ENCODE measurements at places on chromosomes 6 and 20.

- DNase-seq = no peak
These were observed 94.7 kb upstream of the NFATC2 start for GRCh38 chr20:51637241-51637640.

GRCh38 chr20:22452442-22453011 lies 131.8 kb downstream of the FOXA2 start:
- no peak for DNase-seq

GRCh38 chr20:20321134-20321533 lies 46.8 kb upstream of the INSM1 start:
- no peak for DNase-seq

DNA sequence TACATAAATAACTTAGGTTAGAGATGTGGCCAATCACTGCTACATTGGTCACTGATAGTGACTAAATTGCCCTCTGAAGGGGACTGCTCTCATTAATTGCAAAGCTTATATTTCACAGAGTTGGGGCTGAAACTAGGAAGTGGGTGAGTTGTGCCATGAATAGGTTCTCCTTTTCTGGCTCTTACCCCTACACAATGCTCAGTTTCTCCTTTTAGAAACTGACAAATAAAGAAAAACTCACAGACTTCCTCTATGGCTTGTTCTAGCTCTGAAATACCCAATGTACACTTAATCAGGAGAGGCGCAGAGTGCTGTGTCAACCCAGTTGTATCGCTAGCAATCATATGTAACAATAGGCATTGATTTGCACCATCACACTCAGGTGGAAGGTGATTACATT lies 41.2 kb upstream of the PROKR2 start:
- no peak for DNase-seq

DNA sequence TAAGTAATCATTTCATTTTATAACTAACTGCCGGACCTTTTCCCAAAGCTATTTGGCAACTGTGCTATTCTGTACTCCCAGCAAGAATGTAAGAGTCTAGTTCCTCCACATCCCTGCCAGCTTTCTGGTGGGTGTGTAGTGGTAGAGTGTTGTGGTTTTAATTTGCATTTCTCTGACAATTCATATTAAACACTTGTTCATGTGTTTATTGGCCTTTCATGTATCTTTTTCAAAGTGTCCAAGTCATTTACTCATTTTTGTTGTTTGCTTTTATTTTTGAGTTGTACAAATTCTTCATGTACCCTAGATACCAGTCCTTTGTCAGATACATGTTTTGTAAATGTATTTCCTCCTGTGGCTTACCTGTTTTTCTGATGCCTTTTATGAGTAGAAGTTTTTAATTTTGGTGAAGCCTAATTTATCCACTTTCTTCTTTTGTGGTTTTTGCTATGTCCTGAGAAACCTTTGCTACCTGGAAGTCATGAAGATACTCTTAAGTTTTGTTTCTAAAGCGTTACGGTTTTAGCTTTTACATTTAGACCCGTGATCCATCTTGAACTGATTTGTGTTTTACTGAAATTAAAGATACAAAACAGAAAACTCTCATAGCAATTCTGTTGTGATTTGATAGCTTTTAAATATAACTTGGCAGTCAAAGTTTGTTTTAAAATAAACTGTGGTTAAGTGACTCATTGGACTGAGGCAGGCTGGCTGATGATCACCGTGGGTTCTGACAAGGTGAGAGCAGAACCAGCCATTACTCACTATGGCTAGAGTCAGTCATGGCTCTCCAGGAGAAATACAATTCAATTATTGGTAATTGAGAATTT lies 8.0 kb downstream of the MYLIP start:
- no peak for DNase-seq

DNA sequence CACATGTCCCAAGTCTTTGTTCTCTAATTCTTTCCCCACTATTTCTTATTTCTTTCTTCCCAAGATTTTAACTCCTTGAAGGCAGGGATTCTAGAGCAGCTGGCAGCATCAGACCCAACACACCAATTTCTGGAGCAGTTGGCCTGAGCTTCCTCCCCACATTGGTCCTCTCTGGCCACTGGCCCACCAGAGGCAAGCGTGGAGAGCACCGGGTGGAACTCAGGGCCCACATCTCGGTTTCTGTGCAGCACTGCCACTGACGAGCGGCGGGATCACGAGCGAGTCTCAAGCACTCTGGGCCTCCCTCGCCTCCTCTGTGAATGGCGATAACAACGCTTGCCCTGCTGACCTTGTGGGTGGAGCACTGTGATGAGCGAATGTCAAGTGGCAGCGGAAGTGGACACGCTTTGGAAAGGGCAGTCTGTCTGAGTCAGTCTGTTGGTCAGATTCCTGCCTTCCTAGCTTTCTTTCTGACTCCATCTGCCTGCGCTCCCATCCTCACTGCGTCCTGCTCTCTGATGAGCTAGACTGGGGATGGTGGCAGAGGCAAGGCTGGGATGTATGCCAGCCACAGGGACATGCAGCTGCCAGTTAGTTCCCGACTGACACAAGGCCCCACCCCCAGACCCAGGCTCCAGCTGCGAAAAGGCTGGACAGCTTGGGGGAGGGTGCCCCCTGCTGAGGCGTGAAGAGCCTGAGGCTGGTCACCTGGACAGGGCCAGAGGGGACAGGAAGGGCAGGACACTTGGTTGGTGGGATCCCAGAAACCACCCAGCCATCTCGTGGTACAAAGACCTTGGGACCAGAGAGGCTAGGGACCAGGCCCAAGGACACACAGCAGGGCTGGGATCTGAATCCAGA lies 4.5 kb upstream of the SPDEF start:
- no peak for DNase-seq

GRCh38 chr20:64121586-64121985 lies 14.2 kb upstream of the NPBWR2 start:
- DNase-seq = no peak
